IMR-90 (cell line): ENCODE measurements at places on chromosomes 13 and 19.

DNA sequence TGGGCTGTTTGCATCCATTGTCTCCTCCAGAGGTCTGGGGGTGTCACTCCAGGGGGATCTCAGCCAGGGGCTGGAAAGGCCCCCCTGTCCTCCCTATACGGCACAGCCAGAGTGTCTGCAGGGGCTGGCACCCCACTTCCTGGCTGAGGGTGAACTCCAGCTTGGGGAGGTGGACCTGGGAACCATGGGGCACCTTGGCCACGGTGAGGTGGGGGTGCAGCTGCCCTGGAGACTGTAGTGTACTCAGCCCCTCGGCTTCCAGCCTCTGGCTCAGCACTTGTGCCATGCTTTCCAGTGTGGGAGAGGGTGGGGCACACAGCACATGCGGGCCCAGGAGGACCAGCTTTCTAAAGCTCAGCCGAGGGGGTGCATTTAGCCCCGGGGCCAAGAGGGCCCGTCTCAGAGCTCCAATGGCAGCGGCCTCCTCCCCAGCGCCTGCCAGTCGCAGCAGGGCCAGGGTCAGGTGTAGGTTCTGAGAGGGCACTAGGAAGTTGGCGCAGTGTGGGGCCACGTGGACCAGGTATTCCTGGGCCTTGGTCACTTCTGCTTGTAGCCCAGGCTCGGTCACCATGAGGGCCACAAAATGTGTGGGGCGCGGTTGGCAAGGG, 1.4 kb downstream of the LENG9 start:
- DNase-seq, result no peak

GRCh38 chr13:22915442-22916082, 265.2 kb upstream of the SGCG start:
- DNase-seq, result peak; percentile 17

DNA sequence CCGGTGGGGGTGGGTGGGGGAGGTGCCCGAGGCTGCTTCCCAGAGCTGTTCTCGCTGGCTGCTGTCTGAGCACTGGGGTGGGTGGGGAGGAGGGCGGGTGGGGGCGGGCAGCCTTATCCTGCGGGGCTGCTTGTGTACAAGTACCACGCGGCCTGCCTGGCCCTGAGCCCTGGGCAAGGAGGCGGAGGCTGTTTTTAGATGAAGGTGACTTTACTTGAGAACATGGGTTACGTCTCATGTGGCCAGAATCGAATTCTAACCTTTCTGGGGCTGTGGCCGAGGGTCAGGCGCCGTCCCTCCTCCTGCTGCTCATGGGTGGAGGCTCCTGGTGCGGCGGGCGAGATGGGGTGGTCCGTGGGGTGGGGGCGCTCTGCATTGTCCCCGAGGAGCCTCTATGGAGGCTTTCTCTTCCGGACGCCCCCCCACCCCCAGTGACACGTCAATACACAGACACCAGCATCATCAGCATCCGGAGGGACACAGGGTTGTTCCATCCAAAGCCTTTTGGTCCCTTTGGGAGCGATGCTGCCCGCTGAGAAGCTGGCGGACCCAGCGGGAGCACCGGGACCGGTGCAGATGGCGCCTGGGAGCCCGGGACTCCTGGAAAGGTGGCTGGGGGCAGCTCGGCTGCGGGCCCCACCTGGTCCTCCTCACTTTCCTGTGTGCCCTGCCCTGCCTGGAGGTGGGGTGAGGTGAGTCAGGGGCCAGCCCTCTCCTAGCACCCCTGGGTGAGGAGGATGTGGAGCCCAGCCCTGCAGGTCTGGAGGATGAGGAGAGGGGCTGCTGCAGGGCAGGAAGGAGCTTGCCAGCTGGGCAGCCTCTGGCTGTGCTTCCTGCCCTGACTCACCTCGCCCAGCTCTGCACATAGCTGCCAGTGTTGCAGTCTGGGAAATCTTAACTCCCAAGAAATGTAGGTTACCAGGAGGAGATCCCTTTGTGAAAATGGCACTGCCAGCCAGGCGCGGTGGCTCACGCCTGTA, 3.4 kb downstream of the BSG start:
- DNase-seq, result peak; percentile 37

- DNase-seq, result peak; percentile 95
Measured at GRCh38 chr13:107258599-107259187, 690.8 kb upstream of the ARGLU1 start.

DNA sequence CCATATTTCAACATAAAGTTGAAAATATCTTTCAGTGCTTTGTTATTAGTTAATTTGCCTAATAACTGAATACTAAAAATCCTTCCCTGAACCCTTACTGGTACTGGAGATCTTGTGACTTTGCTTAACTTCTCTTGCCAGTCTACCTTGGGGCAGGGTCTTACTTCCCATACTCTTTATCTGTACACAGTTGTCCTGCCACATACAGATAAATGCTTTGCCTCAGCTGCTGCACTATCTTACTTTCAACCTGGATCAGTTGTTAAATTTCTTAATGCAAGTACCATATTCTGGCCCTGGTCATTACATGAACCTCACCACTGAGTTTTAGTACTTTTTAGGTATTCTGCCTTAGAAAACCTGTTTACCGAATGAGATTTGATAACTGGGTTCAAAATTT, 107.6 kb downstream of the PIBF1 start:
- no peak for DNase-seq

- peak; percentile 24 for DNase-seq
Measured at GRCh38 chr19:34985249-34986022, 14.7 kb upstream of the GRAMD1A start.

- no peak for DNase-seq
Measured at GRCh38 chr19:31498781-31499180, 149.5 kb upstream of the TSHZ3 start.

- DNase-seq, result no peak
Measured at GRCh38 chr13:35292329-35292728, 184.2 kb downstream of the MAB21L1 start.

GRCh38 chr13:41139296-41139966, 6.8 kb upstream of the KBTBD6 start:
- DNase-seq, result peak; percentile 66

- peak; percentile 46 for DNase-seq
Measured at GRCh38 chr13:50104493-50104892, 89.2 kb downstream of the KCNRG start.

GRCh38 chr19:6533746-6534418, 3.1 kb downstream of the TNFSF9 start:
- no peak for DNase-seq

DNA sequence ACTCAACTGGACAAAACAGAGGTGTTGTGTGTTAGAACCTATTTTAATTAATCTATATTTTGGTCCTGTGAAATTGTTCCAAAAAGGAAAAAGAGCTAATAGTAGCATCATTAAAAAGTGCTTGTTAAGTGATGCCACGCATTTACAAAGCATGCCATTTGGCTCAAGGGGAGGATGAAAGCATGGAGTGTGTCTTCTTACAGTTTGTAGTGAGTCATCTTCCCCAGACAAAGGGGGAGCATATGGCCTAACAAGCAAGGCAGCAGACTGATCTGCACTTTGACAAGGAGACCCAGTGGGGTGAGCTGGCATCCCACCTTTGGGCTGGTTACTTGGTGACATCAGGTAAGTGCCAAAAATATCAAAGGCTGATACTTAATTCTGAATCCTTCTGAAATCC, 297.0 kb downstream of the FGF9 start:
- peak; percentile 64 for DNase-seq

GRCh38 chr19:44647144-44647543, 3.4 kb downstream of the PVR start:
- no peak for DNase-seq

- no peak for DNase-seq
Measured at GRCh38 chr19:30034321-30034720, 92.3 kb downstream of the URI1 start.

- DNase-seq, result no peak
Measured at GRCh38 chr19:29170554-29170953, 42.4 kb downstream of the UQCRFS1 start.

- DNase-seq, result no peak
Measured at GRCh38 chr19:14091813-14092462, 1.4 kb upstream of the SAMD1 start.

GRCh38 chr19:16895467-16896145, 6.8 kb downstream of the F2RL3 start:
- no peak for DNase-seq

GRCh38 chr19:4403005-4403761, 743 bp downstream of the CHAF1A start:
- no peak for DNase-seq
